Naive thymus-derived CD8-positive, alpha-beta T cell (primary cell): ENCODE measurements at places on chromosomes 3 and 15.

- DNase-seq = no peak
Observed at GRCh38 chr15:92682741-92683510, 27.4 kb upstream of the FAM174B start.

DNA sequence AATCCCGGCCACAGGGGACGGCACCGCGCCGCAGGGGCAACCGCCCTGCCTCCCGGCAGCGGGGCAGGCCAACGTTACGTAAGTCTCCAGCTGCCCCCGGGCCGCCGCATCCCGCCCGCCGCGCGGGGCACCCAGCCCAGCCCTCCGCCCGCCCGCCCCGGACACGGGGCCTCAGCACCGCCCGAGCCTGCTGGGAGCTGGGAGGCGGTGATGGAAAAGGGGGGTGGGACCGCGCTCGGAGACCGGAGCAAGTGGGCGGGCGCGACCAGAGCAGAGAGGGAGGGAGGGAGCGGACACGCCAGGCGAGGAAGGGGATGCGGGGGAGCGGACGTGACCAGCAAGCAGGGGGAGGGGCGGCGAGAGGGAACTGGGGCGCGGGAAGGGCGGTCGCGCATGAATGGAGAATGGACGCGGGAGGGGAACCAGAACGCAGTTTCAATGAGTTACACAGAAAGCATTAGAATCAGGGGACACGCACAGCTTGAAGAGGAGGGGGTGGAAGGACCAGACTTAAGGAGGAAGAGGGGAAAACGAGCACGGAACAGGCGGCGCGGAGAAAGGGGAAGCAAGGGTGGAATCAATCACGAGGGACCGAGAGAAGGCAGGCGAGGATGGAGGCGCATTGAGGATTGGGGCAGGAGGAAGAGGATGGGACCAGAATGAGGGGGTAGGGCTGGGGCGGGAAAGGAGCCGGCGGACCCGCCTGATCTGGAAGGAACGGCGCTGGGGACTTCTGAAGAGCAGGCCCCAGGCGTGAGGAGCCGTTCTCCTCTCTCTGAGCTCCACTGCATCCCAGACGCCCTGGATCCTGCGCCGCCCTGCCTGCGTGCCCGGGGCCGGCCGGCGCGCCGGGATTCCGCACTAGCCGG lies 559 bp downstream of the PKM start:
- peak; percentile 46 for DNase-seq

DNA sequence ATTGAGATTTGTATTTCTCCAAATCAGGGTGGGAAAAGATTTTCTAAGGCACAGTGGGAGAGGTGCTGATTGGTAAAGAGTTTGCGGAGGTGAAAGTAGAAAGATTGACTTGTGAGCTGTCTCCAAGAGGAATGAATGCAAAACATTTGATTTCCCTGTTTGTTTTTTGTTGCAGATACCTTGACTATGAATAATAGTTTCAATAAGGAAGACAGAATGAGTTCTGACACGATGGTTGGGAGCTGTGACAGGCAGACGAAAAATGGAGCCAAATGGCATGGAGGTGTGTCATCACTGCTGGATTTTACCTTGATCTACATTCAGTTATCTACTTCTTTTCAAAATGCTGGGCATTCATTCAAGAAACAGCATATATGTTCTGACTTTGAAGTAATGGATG lies 145.1 kb downstream of the NFKBIZ start:
- no peak for DNase-seq

DNA sequence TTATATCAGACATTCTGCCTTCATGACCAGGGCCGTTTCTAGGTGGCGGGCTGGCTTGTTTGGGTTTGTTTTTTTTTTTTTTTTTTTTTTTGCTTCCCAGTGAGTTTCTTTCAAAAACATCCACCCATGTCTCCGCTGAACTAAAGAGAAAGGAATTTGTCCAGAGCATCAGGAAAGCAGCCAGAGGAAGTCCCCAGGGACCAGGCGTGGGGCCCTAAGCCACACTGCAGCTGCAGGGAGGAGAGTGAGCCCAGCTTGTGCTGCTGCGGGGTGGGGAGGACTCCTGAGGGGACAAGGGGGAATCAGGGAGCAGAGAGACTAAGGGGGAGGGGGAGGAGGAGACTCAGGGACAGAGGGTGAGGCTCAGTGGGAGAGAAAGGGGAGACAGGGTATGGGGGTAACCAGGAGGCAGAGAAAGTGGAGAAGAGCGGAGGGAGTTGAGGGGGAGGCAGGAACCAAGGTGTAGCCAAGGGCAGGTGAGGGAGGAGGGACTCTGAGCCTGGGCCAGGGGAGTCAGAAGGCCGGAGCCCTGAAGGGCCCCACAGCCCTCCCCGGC lies 49.5 kb downstream of the CYP11A1 start:
- no peak for DNase-seq

DNA sequence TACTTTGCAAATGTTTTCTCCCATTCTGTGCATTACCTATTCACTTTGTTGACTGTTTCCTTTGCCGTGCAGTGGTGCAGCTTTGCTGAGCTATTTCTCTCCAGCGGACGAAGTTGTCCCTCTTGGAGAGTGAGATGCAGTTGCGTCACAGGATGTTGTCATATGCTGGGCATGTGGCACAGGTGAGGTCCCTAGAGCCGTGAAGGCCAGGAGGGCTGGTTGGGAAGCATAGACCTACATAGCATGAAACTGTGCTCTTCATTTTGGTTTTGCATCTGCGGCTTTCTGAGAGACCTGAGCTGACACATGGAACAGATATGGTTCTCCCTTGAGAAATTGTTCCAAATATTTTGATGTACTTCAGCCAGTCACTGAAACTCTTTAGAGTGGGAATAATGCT lies 108.5 kb downstream of the CACNA1D start:
- DNase-seq = no peak

- DNase-seq = no peak
Observed at GRCh38 chr15:67242708-67243111, 11.8 kb downstream of the AAGAB start.

GRCh38 chr15:69720536-69720935 lies 267.9 kb downstream of the RPLP1 start:
- no peak for DNase-seq

DNA sequence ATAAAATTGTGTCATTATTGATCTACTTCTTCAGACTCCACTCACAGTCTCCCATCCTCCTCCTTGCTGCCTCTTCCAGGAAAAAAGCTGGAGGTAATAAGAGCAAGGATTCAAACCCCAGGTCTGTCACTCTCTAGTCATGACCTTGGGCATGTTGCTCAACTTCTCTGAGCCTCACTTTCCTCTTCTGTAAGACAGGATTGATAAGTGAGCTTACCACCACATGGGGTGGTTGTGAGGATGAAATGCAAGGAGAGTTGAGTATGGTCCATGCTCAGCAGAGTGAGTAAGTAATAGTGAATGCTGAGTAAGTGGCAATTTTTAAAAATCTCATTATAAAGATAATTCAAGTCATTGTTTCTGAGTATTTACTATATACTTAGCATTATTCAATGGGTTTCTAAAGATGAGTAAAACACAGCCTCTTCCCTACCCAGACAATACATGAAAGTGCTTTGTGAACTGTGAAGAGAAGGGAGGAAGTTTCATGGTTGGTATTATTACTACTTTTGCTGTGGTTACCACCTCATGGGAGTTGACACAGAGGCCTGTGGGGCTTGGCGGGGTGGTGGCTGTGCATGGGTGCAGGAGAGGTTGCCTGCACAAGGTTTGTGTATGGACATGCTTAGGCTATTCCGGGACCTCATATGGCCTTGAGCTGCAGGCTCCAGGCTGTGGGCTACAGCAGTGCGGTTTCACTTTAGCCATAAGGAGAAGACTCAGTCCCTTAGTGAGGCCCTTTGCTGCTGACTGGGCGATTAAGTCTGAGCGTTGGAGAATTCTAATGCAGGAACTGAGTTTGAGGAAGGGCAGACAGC lies 30.0 kb downstream of the SLC6A11 start:
- DNase-seq = no peak

DNA sequence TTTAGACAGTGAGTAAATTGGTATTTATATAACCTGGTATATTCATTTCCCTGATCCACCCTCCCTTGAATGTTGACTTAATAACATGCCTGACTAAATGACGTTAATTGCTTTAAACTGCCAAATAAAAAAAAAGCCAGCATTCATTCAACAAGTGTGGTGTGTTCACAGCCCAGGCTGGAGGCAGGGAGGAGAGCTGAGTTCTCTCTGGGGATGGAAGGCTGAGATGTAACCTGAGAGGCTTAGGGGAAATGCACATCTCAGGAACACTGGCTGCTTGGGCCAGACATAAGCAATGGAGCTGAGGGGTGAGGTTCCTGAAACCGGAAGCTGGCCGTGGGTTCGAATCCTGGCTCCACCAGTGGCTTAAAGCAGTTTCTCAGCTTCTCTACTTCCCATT lies 17.3 kb downstream of the CACNA2D3 start:
- no peak for DNase-seq

GRCh38 chr3:47186285-47186684 lies 22.4 kb upstream of the SETD2 start:
- DNase-seq = no peak

DNA sequence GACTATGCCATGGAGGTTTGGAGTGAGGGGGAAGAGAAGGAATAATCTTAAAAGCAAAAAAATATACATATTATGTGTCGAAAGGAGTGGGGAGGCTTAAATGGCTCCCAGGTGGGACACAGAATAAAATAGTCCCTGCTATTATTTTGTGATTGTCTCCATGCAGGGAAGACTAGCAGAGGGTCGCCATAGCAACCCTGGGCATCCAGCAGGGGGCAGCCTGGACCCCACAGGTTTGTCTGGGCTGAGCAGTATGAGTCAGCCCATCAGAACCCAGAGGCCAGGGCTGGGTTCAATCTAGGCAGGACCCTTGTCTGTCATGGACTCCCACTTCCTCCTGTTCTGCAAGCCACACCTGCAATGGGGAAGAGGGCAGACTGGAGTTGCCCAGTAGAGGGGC lies 17.6 kb upstream of the LINGO1 start:
- DNase-seq = no peak

GRCh38 chr15:67165254-67166253 lies 88.9 kb downstream of the AAGAB start:
- DNase-seq = no peak

GRCh38 chr3:129491794-129492193 lies 36.6 kb upstream of the RHO start:
- DNase-seq = no peak

- no peak for DNase-seq
Observed at GRCh38 chr3:25855266-25855784, 65.4 kb downstream of the OXSM start.

GRCh38 chr3:107264888-107265287 lies 112.4 kb upstream of the CCDC54 start:
- no peak for DNase-seq

GRCh38 chr3:149216193-149216869 lies 5.3 kb downstream of the CP start:
- DNase-seq = no peak

DNA sequence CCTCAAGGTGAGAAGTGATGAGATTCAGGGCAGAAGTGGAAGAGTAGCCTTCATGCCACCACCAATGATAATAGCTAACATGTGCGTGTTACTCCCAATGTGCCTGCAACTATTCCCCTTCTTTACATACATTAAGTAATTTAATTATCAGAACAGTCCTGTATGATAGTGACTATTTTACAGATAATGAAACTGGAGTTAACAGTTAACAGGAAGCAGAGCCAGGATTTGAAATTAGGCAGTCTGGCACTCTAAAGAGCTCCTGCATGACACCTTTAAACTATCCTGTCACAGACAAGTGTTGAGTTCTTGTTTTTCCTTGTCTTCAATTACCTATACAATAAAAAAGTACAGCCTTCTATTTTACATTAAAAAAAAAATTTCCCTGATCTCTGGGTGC lies 148.8 kb downstream of the LEKR1 start:
- no peak for DNase-seq

GRCh38 chr15:68285259-68285980 lies 7.9 kb downstream of the FEM1B start:
- DNase-seq = no peak

DNA sequence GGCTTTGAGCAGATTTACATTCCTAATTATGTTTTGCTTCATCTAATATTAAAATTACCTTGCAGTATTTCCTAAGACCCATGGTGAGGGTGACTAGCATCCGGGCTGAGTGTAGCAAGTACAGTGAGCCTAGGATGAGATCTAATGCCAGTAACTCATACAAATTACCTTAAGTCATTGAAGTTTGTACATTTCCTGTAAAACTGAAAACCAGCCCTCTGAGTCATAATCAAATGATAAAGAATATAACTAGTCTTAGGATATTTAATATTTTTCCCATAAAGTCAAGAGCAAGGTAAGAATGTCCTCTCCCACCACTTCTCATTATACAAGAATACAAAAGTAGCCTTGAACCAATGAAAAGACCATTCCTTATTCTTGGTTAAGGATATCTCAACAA lies 54.8 kb upstream of the CHRM5 start:
- no peak for DNase-seq

- no peak for DNase-seq
Observed at GRCh38 chr3:150610785-150611184, 7.7 kb downstream of the SELENOT start.

- DNase-seq = no peak
Observed at GRCh38 chr3:193031911-193032310, 114.3 kb upstream of the MB21D2 start.

GRCh38 chr3:188051801-188052168 lies 102.2 kb upstream of the LPP start:
- DNase-seq = no peak

DNA sequence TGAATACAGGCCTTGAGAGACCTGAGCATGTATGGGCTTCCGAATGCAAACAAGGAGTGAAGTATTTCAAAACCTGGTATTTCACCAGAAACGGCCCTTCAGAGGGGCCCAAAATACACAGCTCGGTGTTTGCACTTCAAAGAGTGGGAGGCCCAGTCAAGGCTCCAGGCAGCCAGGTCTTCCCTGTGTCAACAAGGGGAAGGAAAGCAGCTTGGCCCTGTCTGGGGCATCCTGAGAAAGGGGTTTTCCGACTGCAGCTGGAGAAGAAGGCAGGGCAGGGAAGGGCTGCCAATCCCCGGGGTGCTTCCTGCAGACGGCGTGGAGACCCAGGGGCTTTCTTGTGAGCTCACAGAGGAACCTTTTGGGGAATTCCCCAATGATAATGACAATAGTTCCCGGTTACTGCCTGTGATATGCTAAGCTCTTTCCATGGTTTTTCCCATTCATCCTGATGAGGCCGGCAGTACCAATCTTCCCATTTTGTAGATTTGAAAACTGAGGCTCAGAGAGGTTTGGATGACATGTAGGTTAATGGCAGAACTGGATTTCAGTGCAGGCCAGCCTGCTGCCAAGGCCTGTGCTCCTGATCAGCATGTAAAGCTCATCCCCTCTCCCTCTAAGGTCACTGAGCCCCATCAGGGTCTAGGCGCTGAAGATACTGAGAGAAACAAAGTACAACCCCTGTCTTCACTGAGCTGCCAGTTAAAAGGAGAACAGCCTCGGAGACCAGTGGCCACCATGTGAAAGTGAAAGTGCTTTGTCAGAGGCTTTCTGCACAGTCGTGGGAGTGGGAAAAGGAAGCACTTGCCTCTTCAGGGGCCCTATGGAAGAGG lies 43.0 kb upstream of the TLE3 start:
- DNase-seq = peak; percentile 9
